ENCODE measurements at places on chromosomes 2 and 18.

DNA sequence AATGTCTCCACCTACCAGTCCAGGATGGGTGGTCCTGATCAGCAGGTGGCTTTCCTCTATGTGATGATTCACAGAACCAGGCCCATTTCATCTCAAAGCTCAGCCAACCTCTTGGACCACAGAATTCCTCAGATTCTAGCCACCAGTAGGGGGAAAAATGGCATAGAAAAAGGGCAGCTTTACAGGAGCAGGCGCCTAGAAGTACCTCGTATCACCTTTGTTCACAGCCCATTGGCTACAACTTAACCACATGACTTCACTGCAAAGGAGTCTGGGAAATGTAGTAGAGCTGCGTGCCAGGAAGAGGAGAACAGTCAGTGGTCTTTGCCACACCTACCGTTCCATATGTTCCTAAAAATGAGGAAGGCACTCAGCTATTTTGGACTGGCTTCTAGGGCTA is 62.8 kb upstream of the DTNA start:
- no peak for DNase-seq

DNA sequence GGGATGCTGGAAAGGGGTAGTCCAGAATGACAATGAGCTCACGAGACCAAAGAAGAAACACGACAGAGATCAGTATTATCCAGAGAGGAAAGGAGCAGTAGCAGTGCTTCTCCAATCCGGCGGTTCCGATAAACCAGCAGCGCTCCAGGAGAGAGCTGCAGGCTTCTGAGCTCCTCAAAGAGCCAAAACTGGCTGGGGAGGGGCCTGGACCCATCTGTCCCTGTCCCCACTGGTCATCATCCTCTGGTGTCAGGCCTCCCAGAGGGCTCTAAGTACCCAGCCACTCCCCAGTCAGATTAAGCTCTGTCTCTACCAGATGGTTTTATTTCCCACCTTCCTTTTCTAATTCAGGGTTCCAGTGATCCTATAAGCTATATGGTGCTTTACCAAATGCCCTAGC is 23.2 kb downstream of the DNAJC27 start:
- DNase-seq: no peak

DNA sequence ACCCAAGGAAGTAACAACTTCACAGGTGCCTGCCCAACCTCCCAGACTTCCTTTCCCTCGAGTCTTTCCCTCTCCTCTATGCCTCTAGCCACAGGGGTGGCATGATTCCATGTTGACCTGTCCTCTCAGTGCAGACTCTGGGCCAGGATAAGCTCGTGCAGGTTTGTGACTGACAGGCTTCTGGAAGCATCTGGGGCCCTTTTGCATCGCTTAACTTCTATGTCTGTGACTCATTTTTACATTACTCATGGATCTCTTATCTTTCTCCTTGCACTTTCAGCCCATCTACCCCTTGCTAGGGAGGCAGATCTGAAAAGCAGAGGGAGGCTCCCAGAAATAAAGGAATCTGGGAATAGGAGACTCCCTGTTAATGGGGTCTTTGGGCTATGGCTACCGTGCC is 98.5 kb upstream of the RIOK3 start:
- no peak for DNase-seq

DNA sequence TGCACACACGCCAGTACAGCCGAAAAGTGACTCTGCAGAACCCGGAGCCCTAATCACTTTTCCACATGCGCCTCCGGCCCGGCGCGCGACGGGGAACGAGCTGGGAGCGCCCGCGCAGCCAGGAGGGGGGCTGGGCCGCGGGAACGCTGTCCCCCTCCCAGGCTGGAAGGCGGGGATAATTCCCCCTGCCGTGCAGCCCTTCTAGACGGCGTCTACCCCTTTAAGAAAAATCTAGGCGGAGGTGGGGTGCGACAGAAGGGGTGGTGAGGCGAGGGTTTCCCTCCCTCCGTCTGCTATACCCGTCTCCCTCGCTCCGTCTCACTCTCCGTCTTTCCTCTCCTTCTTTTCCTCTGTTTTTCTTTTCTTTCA is 2.4 kb downstream of the CYP26B1 start:
- no peak for DNase-seq

Measured in stimulated activated CD8-positive, alpha-beta memory T cell treated with anti-CD3 and anti-CD28 coated beads, Interleukin-7, amount 100 ng/mL, for 48 hours (primary cell).